ENCODE measurements at places on chromosomes 1 and 21.

DNA sequence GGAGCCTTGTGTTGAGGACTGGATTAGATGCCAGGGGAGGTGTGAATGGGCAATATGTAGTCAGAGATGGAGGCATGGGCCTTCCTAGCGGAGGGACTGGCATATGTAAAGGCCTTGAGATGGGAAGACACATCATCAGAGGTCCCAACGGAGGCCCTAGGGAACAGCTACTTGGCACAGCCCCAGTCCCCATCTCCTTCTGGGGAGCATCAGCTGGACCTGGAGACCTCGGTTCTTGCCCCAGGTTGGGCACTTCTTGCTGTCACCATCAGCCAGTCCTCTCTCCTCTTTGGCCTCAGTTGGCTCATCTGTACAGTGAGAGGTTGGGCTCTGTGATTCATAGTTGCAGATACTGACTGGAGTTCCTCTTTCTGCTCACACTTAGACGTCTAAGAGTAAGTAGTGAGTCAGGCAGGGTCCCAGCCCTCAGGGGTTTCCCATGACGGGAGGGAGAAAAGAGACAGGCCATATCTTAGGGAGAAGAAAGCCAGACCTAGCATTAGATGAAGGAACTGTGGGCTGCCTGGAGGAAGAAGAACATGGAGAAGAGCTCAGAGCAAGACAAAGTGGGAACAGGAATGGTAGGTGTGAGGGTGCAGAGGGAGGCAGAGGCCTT is 3.4 kb upstream of the MARCKSL1 start:
- DNase-seq, result peak; percentile 75

DNA sequence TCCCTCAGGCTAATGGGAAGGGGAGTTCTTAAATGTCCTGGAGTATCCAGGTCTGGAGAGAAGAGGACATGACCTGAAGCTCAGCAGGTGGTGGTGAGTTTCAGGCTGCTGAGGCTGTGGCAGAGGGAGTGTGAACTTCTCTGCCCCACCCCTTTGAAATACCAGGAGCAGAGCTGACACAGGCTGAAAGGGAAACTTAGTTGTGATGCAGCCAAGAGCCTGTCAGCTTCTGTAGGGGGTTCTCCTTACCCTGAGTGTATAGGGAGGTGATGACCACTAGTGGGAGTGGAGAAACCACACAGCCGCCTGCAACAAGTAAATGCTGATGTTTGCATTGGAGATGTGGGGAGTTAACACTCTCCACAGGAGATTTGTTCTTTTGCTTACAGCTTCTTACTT is 152.3 kb downstream of the FCRL5 start:
- DNase-seq, result no peak

- DNase-seq, result no peak
Measured at GRCh38 chr21:41620982-41621381, 113.0 kb upstream of the TMPRSS2 start.

DNA sequence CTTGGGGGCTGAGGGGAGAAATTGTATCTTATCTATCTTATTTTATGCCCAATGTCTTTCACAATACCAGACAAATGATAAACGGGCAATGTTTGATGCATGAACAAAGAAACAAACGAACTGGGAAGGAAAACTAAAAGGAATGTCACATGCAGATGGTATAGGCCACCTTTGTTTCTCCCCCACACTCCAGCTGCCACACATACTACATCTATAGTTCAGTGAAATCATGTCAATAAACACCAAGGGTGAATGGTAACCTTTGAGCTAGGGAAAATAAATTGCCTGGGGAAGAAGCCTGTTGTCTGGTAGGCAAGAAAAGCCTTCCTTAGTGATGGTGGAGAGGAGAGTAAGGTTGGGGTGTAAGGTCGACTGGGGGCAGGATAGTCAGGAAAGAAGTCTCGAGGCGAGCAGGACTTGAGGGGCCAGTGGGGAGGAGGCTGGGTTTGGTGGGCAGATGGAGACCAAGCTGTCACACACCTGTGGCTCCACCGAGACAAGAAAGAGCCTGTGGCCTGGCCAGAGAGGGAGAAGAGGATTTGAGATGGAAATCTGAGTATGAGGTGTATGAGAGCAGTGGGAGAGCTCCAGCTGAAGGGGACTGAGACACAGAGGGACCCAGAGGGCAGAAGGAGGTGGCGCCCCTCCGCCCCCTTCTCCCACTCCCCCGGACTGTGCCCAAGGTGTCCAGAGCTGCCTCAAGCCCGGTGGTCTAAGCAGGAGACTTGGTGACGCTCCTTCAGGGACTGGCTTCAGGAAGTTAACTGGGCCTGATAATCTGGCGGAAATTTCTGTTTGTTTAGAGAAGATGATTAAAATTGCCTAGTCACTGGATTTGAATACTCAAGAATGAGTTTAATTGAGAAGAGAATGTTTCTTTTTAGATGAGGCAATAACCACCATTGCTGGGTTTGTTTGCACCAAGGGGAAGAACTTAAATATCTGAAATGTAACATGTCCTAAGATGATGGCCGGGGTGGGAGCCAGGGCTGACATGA is 37.3 kb downstream of the ATF3 start:
- DNase-seq, result no peak

GRCh38 chr1:35656863-35657232 is 15.5 kb upstream of the PSMB2 start:
- no peak for DNase-seq

DNA sequence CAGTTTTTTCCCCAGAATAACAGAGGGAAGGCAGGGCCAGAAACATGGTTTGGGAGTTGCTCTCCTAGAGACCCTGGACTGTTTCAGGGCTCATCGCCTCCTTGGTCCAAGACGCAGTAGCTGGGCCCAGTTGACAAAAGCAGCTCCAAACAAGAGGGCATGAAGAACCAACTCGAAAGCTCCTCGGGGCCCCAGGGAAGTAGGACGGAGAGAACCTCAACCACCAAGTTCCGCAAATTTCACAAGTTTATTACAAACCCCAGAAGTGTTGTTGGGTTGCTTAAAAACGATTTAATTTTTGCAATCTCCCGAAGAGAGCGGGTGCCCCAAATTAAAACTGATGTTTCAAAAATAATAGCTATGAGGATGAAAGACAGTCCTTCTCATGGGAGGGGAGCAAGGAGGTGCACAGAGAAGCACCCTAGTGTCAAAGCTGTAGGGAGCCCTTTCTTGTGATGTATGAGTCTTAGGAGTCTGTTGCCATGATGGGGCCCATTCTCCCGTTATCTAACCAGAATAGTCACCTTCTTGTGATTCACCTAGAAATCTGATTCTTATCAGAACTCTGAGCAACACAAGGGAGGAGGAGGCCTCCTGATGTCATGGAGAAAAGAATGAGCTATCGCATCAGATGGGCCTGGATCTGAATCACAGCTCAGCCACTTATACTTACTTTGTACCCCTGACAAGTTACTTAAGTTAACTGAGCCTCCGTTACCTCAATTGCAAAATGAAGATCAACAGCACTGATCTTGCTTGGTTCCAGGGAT is 165.7 kb upstream of the IRF2BP2 start:
- DNase-seq, result peak; percentile 61

- no peak for DNase-seq
Measured at GRCh38 chr1:209787551-209787950, 3.2 kb upstream of the C1orf74 start.

DNA sequence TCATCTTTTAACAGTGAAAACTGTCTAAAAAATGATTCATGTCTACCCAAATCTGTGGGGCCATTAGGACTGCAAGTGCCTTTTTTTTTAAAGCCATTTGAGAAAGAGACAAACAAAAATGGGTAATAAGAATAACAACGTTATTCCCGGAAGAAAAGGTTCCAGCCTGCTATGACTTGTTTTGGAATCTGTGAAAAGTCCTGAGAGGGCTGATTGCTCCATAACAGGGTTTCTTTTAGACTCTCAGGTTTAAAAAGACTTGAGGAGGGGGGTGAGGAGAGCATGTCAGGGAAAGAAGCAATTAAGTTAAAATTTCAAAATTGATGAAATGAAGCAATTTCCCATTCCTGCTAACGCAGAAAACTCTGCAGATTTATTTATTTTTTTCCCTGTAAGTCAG is 56.4 kb downstream of the CACHD1 start:
- no peak for DNase-seq

DNA sequence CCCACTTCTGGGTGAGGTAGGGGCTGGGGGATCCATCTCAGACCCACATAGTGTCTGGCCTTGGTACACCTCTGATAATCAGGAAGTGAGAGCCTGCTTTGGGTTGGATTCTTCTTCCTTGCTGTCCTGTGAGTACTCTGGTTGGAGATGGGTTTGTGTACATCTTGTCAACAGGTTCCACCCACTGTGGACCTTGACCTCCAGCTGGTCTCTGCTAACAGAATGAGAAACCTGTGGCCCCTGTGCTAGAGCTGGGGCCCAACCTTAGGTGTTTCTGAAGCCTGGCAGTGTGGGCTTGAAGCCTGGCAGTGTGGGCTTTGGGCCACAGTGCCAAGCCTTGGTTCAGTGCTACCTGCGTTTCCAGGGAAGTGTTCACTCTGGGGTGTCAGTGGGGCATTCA is 2.6 kb downstream of the ZBTB48 start:
- DNase-seq, result no peak

DNA sequence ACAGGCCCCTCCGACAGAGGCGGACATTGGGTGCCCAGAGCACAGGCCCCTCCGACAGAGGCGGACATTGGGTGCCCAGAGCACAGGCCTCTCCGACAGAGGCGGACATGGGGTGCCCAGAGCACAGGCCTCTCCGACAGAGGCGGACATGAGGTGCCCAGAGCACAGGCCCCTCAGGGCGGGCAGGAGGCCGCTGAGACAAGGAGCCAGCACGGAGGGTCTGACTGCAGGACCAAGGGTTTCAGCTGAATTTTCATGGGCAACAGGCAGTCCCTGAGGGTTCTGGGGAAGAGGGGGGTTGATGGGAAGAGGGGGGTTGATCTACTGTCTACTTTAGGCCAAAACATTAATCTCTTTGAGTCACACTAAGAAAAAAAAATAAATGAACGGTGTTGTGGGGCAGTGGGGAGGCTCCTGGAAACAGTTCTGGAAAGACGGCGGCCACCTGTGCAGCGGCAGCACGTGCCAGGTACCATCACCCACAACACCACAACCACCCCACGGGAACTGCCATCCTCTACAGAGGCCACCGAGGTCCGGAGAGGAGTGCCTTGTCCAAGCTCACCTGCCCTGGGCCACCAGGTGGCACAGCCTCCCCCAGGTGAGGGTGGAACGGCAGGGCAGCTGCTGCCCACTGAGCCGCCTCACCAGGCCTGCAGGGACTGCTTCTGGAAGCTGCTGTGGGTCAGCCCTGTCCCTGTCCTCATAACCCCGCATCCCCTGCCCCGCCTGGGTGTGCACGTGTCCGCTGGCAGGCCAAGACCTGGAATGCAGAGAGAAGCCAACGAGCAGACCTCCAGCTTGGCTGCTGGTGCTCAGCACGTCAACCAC is 20.5 kb downstream of the PRDM15 start:
- DNase-seq, result no peak

DNA sequence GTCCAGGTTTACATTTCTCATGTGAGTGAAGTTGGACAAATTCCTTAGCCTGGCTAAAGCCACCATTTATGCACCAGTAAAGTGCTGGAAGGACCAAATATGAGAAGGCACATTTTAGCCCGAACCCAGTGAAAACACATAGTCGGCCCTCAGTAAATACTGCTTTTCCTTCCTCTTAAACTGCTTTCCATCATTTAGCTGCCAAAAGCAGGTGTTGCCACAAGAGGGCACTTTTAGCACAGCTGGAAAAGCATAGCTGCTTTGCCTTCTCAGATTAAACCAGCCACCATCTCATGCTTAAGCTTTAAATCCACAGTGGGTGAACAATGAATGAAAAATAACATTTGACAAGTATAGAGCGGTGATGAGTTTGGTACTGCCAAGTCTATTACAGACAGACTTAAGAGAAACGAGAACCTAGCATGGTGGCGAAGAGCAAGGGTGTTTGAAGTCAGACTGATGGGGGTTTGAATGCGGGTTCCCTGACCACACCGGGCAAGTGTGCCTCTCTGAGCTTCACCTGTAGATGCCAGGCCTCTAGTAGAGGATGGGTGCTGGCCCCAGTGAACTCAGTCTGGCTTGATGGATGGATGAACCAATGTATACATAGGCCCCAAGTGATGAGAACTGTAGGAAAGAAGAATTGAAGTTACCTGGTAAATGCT is 57.8 kb downstream of the SLC35D1 start:
- DNase-seq, result peak; percentile 78

DNA sequence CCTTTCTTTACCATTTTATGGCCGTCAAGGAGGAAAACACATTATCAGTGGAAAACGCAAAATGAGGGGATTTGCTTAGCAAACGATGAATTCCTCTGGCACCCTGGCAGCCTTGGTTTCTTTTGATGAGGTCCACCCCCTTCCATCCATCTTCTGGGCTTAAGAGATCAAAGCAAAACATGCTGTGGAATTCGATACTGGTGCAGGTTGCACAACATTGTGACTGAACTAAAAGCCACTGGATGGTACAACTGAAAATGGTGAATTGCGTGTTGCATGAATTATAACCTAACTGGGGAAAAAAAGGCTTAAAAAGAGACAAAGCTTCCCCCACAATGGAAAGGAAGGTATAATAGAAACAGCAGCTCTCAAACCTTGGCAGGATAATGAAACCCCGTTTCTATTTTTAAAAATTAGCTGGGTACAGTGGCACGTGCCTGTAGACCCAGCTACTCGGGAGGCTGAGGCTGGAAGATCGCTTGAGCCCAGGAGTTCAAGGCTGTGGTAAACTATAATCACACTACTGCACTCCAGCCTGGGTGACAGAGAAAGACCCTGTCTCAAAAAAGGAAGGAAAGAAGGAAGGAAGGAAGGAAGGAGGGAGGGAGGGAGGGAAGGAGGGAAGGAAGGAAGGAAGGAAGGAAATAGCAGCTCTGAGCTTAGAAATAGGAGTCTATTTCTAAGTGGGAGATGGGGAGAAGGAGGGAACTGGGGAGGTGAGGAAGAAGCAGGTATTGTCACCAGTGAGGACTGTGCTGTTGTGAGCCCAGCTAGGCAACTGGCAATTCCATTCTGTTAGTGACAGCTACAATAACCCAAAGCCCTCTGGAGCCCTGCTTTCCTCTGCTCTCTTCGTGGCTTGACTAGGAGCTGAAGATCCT is 29.0 kb upstream of the LGALS8 start:
- DNase-seq, result no peak

- DNase-seq, result no peak
Measured at GRCh38 chr1:164709541-164710278, 150.7 kb downstream of the PBX1 start.

DNA sequence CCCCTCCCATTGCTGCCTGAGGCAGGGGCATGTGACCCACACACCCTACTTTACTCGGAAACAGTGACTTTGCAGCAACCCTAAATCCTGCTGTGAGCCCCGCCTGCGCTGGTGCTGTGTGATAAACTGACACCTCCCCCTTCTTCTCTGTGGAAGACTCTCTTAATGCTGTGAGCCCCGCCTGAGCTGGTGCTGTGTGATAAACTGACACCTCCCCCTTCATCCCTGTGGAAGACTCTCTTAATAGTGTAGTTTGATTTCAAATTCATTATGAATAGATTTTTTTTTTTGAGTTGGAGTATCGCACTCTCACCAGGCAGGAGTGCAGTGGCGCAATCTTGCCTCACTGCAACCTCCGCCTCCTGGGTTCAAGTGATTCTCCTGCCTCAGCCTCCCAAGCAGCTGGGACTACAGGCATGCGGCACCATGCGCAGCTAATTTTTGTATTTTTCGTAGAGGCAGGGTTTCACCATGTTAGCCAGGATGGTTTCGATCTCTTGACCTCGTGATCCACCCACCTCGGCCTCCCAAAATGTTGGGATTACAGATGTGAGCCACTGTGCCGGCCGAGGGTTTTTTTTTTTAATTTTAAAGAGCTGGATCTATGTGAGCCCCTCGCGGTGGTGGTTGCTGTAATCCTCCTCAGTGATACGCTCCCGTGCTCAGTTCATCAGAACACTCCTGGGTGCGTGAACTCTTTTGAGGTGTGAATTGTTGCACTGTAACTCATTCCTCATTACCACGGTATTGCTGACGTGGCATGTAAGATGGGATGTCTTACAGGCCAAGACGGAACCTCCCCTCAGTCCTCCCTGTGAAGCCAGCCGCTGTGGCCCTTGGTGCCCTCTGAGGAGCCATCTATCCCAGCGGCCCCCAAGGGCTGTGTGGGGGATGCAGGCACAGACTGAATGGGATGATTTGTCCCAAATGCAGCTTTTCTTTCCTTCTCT is 60.3 kb downstream of the GALNT2 start:
- peak; percentile 71 for DNase-seq
